ENCODE measurements at places on chromosomes 16 and 17.

DNA sequence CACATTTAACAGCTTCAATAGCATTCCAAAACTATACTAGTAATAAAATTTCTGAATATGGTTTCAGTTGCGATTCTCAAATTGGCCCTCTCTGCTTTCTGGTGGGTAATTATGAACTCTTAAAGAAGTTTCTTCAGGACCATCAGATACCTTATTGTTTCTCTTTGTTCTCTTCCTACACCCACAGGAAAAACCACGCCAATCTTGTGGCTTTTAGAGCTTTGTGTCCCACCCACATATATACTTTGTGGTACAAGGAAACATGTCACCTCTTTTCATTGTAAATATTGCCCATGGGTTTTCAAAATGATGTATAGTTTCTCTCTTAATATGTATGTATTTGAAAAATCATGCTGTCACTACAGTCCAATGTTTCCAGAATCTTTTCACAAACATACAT lies 12.1 kb downstream of the ABCA9 start:
- no peak for DNase-seq

DNA sequence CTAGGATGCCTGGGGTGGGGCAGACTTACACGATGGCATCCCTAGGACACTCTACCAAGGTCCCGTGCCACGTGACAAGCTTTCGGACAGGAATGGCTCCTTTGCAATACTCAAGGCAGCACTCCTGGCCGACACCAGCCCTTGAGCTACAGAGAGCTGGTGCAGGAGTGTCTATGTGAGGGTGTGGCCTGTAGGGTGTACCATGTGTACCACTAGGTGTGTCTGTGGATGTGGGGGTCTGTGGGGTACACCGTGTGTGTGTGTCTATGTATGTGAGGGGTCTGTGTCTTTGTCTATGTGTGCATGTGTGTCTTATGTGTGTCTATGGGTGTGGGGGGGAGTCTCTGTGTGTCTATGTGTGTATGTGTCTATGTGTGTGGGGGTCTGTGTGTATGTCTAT lies 1.9 kb upstream of the TLE7 start:
- DNase-seq: no peak

- no peak for DNase-seq
Observed at GRCh38 chr16:9095656-9096397, 4.4 kb downstream of the HAPSTR1 start.

DNA sequence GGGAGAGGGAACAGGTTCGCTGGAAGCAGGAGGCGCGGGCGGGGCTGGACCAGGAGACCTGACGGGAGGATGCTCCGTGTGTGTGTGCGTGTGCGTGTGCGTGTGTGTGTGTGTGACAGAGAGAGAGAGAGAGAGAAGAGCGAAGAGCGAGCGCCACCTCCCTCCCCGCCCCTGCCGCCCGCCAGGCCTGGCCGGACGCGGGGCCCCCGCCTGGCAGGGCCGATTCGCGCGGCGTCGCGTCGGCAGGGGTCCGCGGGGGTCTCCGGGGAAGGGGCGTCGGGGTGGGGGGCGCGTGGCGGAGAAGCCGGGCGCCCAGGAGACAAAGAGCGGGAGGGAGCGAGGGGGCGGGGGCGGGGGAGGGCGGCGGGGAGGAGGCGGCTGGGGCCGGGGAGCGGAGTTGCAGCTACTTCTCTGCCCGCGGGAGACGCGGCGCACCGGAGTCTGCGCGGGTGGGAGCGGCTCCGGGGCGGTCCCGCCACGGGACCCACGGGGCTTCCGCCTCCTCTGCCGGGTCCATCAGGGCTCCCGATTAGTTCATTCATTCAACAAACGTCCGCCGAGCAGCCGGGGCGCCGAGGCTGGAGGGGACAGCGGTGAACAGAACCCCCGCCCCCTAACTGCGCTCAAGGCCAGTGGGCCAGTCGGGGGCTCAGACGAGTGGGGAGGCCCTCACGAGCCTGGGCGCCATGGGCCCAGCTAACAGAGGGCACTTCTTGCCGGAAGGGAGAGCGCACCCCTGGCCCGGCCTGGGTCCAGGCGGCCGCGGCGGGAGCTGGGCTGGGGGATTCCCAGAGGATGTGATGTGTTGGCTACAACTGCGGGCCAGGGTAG lies at the start of gene SAMD14:
TSS of gene SAMD14 (minus strand) at position 433 of the 831 bp plus-strand sequence. CDS start 5,201 bp downstream, outside the sequence.
- no peak for DNase-seq

GRCh38 chr17:50737118-50737698 lies 17.8 kb downstream of the LUC7L3 start:
- no peak for DNase-seq

DNA sequence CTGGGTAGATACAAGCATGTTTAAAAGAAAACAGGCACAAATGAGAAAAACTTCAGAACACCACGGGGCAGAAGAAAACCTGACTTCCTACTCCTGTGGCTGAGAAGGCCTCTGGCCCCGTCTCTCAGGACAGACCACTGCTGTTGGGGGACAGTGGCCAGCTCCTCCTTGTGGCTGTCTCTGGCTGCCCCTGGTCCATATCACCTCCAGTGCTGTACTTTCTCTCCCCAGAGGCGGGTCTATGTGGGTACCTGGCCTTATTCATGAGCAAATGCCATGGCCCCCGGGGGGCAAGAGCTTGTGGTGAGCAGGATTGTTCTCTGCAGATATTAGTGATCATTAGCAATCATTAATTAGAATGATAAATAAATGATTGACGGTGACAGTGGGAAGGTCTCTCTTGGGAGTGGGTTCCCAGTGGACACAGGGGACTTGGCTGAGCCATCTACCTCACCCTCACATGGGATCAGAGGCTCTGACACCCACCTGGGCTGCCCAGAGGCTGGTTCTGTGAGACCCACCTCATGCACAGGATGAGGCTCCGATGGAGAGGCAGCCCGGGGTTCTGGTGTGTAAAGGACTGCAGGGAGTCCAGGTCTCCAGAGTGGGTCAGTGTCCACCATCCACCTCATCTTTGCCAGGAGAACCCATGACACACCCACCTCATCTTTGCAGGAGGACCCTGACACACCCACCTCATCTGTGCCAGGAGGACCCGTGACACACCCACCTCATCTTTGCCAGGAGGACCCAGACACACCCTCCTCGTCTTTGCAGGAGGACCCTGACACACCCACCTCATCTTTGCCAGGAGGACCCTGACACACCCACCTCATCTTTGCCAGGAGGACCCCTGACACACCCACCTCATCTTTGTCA lies 30.6 kb upstream of the CBFA2T3 start:
- no peak for DNase-seq

- no peak for DNase-seq
Observed at GRCh38 chr16:47467501-47467900, 6.4 kb downstream of the PHKB start.

GRCh38 chr17:39601758-39602532 lies 5.8 kb downstream of the NEUROD2 start:
- no peak for DNase-seq

DNA sequence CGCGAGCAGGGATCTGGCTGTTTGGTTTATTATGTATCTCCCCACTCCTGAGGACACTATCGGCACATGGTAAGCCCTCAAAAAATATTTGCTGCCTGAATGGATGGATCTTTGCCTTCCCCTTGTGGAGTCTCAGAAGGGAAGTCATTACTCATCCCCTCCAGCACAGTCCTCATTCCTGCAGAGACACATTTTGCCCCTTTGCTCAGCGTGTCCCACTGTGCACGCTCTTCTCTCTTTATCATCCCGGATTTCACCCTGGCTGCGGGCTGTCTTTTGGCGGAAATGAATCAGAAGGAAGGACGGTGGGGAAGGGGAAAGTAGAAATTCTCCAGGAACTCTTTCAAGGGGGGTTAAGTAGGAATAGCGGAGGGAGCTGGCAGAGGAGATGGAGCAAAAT lies 125.2 kb upstream of the CDC42EP4 start:
- DNase-seq: no peak

All from GM18507 (cell line).